Karpas-422 (cell line): ENCODE measurements at places on chromosomes 3 and 15. TPM values are rescaled to one million over a fixed set of nuclear protein-coding genes. Genes with fewer than 3 reads are reported as not detected.

GRCh38 chr15:29968895-29969561 lies 113.7 kb upstream of the GOLGA8J start:
- H3K4me3 ChIP-seq: no peak overlapping the region
- no peaks in the 10 kb centered on the region for H3K36me3 ChIP-seq
- no peak for DNase-seq
- H3K4me1 ChIP-seq: no peaks in the 10 kb centered on the region

- no peaks in the 10 kb centered on the region for H3K36me3 ChIP-seq
- no peak overlapping the region for H3K27ac ChIP-seq
- no peak for DNase-seq
- H3K27me3 ChIP-seq: no peaks in the 10 kb centered on the region
- no peaks in the 10 kb centered on the region for H3K4me1 ChIP-seq
These were observed 307.6 kb downstream of the RYR3 start for GRCh38 chr15:33618350-33618749.

DNA sequence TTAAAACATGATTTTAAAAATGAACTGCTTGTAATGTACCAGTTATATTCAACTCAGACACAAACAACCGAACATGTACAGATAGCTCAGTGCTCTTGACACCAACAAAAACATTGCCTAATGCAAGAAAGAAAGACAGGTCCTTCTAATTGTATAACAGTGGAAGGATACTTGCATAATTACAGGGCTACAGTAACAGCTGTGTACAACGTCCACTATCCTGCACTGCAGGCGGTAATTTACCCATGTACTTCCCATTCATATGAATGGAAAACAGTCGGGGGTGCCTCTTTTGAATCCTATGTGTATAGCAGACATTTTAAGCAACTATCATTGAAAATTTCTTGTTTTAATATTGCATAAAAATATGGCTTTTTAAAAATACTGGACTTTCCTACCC lies 41.1 kb upstream of the PLSCR5 start:
- DNase-seq: no peak
- H3K36me3 ChIP-seq: no peaks in the 10 kb centered on the region
- H3K27me3 ChIP-seq: no peaks in the 10 kb centered on the region
- H3K27ac ChIP-seq: no peak overlapping the region

DNA sequence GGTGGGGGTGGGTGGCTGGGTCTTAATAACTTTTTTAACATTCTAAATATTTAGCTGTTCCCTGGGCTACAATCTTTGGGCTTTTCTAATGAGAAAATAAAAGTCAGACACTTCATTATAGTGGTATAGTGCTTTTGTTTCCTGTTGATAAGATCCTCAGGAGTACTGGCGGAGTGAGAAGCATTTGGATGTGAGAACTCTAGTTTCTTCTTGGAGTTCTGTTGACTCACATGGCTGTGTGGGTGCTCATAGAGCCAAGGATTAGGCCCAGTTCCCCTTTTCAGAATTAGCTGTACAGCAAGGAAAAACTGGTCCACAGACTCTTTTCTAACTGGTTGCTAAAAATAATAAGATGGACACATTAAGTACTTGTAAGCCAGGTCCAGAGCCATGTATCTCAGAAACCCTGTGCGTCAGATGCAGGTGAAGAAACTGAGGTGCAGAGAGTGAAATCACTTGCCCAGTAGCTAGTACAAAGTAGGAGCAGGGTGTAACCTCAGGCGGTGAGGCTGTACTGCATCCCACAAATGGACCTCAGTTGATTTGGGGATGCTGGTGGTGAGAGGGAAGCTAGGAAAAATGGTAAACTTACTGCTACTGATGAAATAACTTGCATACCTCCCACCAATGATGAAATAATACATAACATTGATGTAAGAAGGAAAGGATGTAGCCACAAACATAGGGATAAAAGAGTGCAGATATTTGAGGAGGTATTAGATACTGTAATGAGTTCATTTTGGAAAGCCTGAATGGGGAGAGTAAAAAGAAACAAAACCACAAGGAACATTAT lies 2.3 kb downstream of the ITPR1 start:
- H3K27me3 ChIP-seq: no peaks in the 10 kb centered on the region
- H3K4me1 ChIP-seq: peaks cover 33% of the 10 kb centered on the region
- H3K36me3 ChIP-seq: no peaks in the 10 kb centered on the region
- H3K4me3 ChIP-seq: no peak overlapping the region
- no peak overlapping the region for H3K27ac ChIP-seq

DNA sequence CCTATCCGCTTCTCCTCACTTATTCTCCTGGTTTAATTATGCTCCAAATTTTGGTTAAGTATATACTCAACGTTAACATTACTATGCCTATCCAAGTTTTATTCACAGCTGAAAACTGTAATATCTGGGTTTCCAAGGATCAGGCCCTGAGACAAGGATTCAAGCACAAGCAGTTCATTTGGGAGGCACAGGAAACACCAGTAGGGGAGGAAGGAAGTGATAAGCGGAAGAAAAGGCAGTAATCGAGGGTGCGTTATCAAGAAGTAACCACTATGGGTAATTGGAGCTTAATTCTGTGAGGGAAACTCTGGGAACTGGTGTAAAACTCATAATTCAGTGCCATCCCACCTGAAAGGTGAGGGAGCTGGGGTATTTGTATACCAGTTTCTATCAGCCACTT lies 120.3 kb downstream of the KCNAB1 start:
- H3K4me1 ChIP-seq: no peaks in the 10 kb centered on the region
- no peaks in the 10 kb centered on the region for H3K36me3 ChIP-seq
- no peak for DNase-seq
- H3K4me3 ChIP-seq: no peak overlapping the region

- H3K27ac ChIP-seq: no peak overlapping the region
- H3K27me3 ChIP-seq: no peaks in the 10 kb centered on the region
- no peak overlapping the region for H3K4me3 ChIP-seq
- H3K36me3 ChIP-seq: no peaks in the 10 kb centered on the region
- no peaks in the 10 kb centered on the region for H3K4me1 ChIP-seq
- no peak for DNase-seq
These were observed 36.6 kb downstream of the SPSB4 start for GRCh38 chr3:141087778-141088130.

DNA sequence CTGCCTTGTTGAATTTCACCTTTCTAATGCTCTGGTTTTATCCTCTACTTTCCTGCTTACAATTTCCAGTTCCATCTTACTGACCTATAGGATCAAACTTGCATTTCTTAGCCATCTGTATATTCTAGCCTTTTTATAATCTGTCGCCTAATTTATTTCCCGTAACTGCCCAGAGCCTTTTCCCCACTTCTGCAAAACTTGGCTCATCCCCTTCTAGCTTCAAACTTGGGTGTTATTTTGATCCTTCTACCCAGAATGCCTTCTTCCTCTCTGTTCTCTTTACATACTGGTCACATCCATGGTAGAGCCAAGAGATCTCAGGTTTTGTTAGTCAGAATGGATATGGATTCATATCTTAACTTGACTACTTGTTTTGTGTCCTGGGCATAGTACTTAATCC lies 2.6 kb downstream of the SACM1L start:
- DNase-seq: no peak
- no peak overlapping the region for H3K4me3 ChIP-seq

GRCh38 chr15:96234109-96234892 lies 96.2 kb upstream of the NR2F2 start:
- H3K4me1 ChIP-seq: no peaks in the 10 kb centered on the region
- no peaks in the 10 kb centered on the region for H3K36me3 ChIP-seq
- DNase-seq: no peak

DNA sequence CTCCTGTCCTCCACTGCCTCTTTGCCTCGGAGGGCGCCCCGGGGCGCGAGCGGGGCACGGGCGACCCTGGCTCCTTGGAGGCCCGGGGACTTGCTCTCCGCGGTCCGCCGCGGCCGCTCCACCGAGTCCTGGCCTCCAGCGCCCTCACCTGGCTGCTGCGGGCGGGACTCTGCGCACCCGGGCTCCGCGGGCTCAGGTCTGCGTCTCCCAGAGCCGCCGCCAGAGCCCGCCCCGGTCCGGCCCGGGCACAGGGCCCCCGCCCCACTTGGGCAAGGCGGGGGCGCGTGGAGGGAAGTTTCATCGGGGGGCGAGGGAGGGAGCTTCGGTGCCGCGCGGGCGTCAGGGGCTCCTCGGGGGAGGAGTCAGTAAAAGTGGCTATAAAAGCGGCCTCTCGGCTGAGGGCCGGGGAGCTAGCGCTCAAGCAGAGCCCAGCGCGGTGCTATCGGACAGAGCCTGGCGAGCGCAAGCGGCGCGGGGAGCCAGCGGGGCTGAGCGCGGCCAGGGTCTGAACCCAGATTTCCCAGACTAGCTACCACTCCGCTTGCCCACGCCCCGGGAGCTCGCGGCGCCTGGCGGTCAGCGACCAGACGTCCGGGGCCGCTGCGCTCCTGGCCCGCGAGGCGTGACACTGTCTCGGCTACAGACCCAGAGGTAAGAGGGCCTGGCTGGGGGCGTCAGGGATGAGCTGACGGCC lies at the start of gene CEMIP:
Gene CEMIP, plus strand, starts transcription at position 407 of the 694 bp plus-strand sequence. CDS start 94,510 bp downstream, outside the sequence.
- no peak within 1 kb of the TSS for H3K27ac ChIP-seq
- no peak within 1 kb of the TSS for H3K4me3 ChIP-seq
- peaks cover 16% of the 10 kb centered on the region for H3K4me1 ChIP-seq
- no peaks in the 10 kb centered on the region for H3K36me3 ChIP-seq

DNA sequence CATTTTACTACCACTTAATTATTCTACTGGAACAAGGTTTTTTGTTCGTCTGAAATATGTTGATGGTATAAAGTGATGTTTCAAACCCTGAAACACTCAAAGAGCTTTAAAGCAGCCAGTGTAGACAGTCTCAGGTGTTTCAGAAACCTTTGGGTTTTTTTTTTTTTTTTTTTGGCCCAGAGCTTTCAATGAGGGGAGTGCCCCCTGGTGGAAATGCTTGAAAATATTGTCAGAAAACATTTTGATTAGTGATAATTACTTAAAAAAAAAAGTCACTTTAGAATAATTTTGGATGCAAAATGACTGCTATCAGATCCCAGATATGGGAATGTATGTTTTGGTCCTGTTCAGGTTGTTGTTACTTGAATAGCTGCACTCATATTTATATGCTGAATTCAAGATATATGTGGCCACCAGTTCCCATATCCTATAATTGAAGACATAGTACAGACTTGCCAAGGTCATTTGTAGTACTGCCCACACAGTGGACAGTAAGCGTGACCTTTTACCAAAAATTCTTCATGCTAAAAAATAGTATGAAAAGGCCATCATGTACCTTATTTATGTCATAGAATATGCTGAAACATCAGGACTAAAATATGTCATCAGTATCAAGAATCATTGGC lies 35.9 kb downstream of the SATB1 start:
- H3K4me1 ChIP-seq: no peaks in the 10 kb centered on the region
- peak; percentile 76 for DNase-seq
- H3K4me3 ChIP-seq: no peak overlapping the region
- no peak overlapping the region for H3K27ac ChIP-seq
- H3K27me3 ChIP-seq: no peaks in the 10 kb centered on the region
- no peaks in the 10 kb centered on the region for H3K36me3 ChIP-seq

DNA sequence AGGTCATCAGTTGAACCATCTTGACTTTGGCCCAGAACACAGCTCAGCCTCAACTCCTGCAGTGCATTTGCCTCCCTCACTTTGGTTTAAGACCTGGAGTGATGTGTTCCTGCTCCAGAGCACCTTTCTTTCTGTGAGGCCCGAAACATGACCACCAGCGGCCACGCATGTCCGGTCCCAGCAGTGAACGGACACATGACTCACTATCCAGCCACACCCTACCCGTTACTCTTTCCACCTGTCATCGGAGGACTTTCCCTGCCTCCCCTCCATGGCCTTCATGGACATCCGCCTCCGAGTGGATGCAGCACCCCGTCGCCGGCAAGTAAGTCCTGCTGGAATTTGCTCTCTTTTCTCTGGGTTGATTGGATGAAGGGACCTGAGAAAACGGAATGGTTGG lies 253.8 kb upstream of the RARB start:
- H3K27me3 ChIP-seq: no peaks in the 10 kb centered on the region
- no peaks in the 10 kb centered on the region for H3K36me3 ChIP-seq

DNA sequence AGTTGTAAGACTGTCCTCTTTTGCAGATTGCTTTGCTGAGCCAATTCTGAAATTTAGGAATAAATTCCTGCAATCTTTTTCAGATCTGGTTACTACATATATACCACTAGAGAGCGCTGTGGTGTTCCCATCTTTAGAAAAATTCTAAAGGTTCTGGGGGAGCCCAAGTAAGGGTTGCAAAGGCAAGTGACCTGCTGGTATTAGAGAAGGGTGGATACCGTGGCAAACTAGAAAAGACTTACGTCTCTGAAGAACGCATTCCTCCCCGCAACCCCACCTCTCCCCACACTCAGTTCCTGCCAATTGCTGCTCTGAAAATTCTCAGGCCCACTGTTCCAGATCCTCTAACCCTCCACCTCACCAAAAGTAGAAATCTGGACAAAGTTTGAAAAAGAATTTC lies 48.5 kb downstream of the EFHB start:
- DNase-seq: peak; percentile 80
- no peaks in the 10 kb centered on the region for H3K4me1 ChIP-seq
- no peaks in the 10 kb centered on the region for H3K27me3 ChIP-seq

DNA sequence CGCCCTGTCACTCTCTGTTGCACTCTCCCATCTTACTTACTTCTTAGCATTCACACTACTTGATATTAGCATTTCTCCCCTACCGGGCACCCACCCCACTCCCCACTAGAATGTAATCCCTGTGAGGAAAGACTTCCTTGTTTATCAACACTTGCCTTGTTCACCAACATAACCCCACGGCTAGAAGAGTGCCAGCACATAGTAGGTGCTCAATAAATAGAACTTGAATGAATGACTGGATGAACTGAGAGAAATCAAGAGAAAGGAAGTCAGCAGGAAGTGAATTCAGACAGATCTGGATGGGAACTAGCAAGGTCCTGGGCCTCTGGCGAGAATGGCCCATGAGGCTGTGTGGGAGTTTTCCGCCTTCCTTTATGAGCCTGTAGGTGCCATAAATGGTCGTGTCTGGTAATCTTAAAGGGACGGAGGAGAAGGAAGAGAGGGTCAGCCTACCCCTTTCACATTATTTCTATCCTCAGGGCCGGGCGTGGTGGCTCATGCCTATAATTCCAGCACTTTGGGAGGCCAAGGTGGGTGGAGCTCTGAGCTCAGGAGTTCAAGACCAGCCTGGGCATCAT lies 42.4 kb upstream of the HERC1 start:
- no peaks in the 10 kb centered on the region for H3K27me3 ChIP-seq
- H3K4me3 ChIP-seq: no peak overlapping the region
- peaks cover 30% of the 10 kb centered on the region for H3K4me1 ChIP-seq
- H3K27ac ChIP-seq: no peak overlapping the region
- H3K36me3 ChIP-seq: no peaks in the 10 kb centered on the region

GPX1 gene
- 89.0 and 127 TPM in 2 replicates for total RNA-seq

GPR27 gene
- not detected in 2 replicates for total RNA-seq

NISCH gene
- total RNA-seq: 44.2 and 70.1 TPM in 2 replicates

CHRM5 gene
- not detected in 2 replicates for total RNA-seq

TUSC7 gene
- not detected in 2 replicates for total RNA-seq

ATXN7 gene
- 30.4 and 33.6 TPM in 2 replicates for total RNA-seq

CHRNA3 gene
- total RNA-seq: not detected in 2 replicates

SLC22A13 gene
- 0.90 and 3.3 TPM in 2 replicates for total RNA-seq

LARP6 gene
- total RNA-seq: not detected in 2 replicates

SERPINI2 gene
- not detected in 2 replicates for total RNA-seq

TRPM1 gene
- total RNA-seq: not detected in 2 replicates

MESD gene
- total RNA-seq: 10.9 and 13.7 TPM in 2 replicates

SYNPR gene
- total RNA-seq: not detected in 2 replicates
